Stimulated activated CD4-positive, alpha-beta T cell treated with anti-CD3 and anti-CD28 coated beads, Interleukin-15, amount 100 ng/mL, for 1 hour (primary cell): ENCODE measurements at places on chromosomes 6 and 20.

GRCh38 chr20:9989066-9989724 is 45.6 kb upstream of the ANKEF1 start:
- no peak for DNase-seq

DNA sequence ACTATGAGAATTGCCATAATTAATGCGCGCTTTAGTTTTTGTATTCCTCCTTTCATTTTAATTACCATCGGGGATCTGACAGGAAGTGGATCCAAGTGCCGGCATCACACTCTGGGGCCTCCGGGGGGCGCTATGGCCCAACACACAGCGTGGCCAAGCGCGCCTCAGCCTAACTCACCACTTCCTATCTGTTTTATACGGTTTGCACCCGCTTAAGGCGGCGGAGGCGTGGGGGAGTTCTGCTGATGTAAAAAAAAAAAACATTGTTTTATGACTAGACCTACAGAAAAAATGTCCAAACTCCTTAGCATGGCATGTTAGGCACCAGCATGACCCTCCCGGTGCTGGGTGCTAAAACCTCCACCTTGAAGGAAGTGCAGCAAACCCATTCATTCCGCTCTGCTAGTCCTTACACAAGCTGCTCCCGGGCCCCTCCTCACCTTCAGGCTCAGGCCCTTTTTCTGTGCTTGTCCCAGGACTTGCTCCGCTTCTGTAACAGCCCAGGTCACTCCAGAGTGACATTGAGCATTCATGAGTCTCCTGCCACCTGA is 4.5 kb upstream of the EBF4 start:
- peak; percentile 64 for DNase-seq

- no peak for DNase-seq
Measured at GRCh38 chr6:98836025-98836961, 1.9 kb downstream of the POU3F2 start.

GRCh38 chr20:32605167-32605656 is 20.1 kb upstream of the NOL4L start:
- no peak for DNase-seq

DNA sequence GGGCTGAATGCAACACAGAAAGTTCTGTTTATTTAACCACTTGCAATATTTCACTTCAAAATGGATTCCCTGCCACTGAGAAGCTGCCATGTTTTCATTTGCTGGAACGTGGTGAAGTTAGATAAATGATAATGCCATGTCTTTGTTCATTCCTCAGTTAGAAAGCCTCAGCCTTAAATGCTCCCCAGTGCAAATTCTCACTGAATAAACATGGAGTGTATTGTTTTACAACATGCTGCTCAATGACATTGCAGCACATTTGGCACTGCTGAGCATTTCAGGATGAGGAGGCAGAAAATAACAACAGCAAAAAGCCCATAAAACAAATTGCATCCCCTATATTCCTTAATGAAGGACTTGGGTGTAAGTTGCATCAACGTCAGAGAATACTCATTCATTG is 913.8 kb upstream of the FLRT3 start:
- no peak for DNase-seq

DNA sequence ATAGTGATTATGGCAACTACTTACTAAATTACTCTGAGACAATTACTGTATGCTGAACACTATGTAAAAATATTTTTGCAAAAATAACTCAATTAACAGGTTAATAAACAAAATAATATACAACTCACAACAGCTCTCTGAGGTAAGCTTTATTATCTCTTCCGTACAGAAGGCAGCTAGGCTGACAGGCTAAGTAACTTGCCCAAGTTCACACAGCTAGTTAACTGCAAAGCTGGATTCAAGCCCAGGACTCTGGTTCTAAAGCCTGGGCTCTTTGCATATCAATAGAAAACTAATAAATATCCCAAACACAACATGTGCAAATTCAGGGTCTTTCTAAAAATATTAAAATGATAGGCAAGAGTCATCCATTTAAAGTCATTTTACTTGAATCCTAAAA is 169.5 kb upstream of the BEND3 start:
- DNase-seq: no peak

DNA sequence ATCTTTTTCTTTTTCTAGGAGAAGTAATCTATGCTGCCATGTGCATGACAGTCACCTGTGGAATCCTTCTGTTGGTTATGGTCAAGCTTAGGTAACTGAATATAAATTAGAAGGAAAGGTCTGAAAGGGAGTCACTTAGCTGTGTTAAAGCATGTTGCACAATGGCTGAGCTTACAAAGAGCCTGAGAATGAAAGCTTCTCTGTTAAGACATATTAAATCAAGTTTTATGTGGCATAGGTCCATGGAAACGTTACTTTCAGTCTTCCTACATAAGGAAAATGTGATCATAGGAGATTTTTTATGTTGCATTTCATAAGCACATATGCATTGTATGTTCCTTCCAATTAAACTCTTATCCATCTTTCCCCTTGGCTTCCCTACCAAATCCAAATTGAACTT is 72.1 kb downstream of the GFRAL start:
- DNase-seq: no peak

GRCh38 chr20:14782731-14783130 is 445.3 kb upstream of the FLRT3 start:
- DNase-seq: no peak

DNA sequence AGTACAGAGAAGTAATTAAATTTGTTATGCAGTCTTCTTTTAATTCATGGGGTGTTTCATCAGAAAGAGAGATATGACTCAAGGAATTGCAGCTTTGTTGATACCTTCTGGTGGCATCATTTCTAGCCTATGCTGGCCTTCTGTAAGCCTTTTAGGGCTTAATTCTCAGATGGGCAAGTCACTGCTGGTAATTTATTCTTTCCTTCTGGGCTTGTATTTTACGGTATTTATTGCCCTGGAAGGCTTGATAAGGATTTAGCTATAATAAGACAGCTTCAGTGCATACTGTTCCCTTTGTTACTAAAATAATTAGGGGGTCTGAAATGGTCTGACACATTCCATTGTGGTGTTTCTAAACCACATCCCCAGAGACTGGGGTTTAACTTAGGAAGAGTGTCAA is 57.9 kb upstream of the EMILIN3 start:
- DNase-seq: no peak

- DNase-seq: no peak
Measured at GRCh38 chr6:151998784-151999183, 191.3 kb downstream of the ESR1 start.

DNA sequence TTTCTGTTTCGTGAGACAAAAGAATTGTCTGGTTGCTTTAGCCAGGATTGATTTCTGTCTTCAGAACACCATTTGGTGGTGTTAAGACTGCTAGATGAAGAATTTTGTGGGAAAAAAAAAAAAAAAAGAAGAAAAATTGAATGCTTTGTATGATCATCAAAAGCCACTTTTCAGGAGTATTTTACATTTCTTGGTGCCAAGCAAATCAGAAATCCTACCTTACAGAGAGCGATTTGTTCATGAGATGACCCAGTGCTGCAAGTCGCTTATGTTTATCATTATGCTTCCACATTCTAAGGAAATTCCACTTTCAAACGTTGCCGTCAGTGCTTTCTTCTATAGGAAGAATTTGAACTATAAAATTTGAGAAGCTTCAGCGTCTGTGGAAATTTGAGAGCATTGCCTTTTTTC is 228.7 kb downstream of the BCKDHB start:
- no peak for DNase-seq

GRCh38 chr6:26249957-26250697 is 114.9 kb upstream of the BTN3A2 start:
- peak; percentile 52 for DNase-seq

DNA sequence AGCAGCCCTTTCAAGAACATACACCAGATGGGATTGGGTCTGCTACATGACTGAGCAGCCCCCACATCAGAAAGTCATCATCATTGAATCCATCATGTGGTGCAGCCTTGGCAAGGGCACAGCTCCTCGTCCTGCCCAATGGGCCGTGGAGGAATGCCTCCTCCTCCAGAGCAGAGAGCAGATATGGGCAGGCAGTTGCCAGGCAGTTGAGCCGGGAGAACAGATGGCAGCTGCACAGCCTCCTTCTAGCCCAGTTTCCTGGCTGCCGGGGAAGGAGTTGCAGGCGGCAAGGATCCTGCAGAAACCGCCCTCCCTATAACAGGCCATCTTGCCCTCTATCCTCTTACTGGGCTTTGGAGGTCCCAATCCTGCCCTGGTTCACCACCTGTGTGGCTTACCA is 11.9 kb upstream of the ZFAND3 start:
- DNase-seq: no peak

DNA sequence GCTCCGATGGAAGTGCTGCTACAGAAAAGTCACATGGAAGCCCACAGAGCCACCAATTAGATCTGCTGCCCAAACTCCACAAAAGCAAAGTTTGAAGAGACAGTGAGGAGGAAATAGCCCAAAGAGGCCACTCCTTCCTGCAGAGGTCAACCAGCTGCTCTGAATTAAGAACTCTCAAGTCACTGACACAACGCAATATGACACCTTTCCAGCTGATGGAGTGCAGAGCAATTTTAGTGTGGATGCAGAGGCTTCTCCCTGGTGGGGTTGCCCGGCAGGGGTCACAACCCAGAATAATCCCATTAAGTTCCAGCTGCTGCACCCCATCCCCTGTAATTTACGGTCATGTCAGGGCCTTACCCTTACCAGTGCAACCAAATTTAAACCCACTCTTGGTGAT is 361.9 kb upstream of the JARID2 start:
- DNase-seq: no peak

- DNase-seq: no peak
Measured at GRCh38 chr6:119848696-119849095, 499.1 kb upstream of the MAN1A1 start.

GRCh38 chr6:121645100-121645745 is 209.8 kb downstream of the GJA1 start:
- no peak for DNase-seq

GRCh38 chr6:114718186-114718585 is 375.4 kb upstream of the HS3ST5 start:
- no peak for DNase-seq

DNA sequence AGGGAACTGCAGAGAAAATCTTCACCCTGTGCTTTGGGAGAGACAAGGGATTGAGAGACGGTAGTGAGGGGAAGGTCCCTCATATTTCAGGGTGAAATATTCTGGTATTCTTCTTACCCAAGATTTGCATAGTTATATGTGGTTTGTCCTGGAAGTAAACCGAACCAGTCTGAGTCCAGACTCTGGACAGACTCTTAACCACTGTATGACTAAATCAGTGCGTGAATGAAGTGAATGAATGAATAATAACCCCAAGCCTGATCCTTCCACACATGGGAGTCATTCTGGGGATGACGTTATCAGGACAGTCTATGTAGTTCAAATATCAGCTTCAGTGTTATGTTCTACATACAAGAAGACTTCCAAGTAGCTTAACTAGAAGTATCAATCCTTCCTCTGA is 690.7 kb downstream of the KIF16B start:
- DNase-seq: no peak

GRCh38 chr20:63116412-63117106 is 99.4 kb downstream of the YTHDF1 start:
- no peak for DNase-seq

GRCh38 chr20:11047559-11047958 is 373.8 kb upstream of the JAG1 start:
- DNase-seq: no peak

GRCh38 chr6:39402239-39402751 is 79.8 kb upstream of the KCNK16 start:
- no peak for DNase-seq
